ENCODE measurements at places on chromosomes 16 and 17. TPM values are rescaled to one million over a fixed set of nuclear protein-coding genes. Genes with fewer than 3 reads are reported as not detected.

DNA sequence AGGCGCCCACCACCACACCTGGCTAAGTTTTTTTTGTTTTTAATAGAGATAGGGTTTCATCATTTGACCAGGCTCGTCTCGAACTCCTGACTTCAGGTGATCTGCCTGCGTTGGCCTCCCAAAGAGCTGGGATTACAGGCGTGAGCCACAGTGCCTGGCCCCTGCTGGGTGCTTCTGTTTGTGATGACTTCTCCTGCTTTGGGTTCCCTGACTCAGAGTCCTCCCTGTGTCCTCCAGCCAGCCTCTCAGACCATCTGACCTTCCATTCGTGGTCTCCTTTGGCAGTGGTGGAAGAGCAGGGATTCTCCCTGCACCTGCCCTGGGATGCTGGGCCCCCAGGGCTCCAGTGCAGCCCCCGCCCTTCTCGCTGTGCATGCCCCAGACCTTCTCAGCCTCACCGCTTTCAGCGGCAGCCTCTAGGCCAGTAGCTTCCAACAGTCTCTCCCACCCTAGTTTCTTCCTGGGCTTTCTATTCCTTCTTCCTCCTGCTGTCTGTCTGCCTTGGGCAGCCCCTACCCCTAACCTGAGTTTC, 13.2 kb downstream of the BEAN1 start:
- DNase-seq, result no peak

Gene KRT15
- 0.51 TPM for total RNA-seq

Gene GRAP
- total RNA-seq, result 150 TPM

Gene TAF15
- total RNA-seq, result 115 TPM

Gene HOXB1
- not detected for total RNA-seq
